ENCODE measurements at places on chromosomes 7 and 10.
A peak's percentile ranks its signal among the peaks of the same experiment; 100 is the strongest.

- no peak for DNase-seq
These were observed 1.9 kb upstream of the SUV39H2 start for GRCh38 chr10:14876764-14877163.

- DNase-seq: no peak
These were observed 177.9 kb upstream of the STEAP4 start for GRCh38 chr7:88484551-88484950.

GRCh38 chr10:58253184-58253583, 14.5 kb downstream of the IPMK start:
- DNase-seq: no peak

GRCh38 chr7:99485094-99485493, 12.4 kb downstream of the ZNF789 start:
- no peak for DNase-seq

- DNase-seq: no peak
These were observed 586.6 kb downstream of the GALNT17 start for GRCh38 chr7:71718563-71718962.

GRCh38 chr7:95101422-95101821, 194.0 kb downstream of the PPP1R9A start:
- no peak for DNase-seq

GRCh38 chr10:58585435-58585834, 72.8 kb downstream of the BICC1 start:
- DNase-seq: no peak

GRCh38 chr10:132107949-132108877, 42.5 kb downstream of the JAKMIP3 start:
- no peak for DNase-seq

DNA sequence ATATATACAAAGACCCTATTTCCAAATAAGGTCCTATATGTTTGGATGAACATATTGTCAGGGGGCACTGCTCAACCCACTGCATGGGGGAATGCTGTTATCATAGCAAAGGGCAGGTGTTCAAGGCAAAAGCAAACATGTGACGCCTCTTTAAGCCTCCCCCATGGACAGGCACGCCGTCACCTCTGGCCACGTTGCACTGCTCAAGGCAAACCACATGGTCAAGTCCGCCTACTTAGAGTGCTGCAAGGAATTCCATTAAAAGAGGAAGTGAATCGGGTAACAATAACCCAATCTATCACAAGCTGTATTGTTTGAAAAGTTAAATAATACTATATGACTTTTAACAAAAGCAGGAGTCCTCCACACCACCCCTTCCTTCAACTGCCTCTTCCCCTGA, 8.8 kb upstream of the CALD1 start:
- no peak for DNase-seq

DNA sequence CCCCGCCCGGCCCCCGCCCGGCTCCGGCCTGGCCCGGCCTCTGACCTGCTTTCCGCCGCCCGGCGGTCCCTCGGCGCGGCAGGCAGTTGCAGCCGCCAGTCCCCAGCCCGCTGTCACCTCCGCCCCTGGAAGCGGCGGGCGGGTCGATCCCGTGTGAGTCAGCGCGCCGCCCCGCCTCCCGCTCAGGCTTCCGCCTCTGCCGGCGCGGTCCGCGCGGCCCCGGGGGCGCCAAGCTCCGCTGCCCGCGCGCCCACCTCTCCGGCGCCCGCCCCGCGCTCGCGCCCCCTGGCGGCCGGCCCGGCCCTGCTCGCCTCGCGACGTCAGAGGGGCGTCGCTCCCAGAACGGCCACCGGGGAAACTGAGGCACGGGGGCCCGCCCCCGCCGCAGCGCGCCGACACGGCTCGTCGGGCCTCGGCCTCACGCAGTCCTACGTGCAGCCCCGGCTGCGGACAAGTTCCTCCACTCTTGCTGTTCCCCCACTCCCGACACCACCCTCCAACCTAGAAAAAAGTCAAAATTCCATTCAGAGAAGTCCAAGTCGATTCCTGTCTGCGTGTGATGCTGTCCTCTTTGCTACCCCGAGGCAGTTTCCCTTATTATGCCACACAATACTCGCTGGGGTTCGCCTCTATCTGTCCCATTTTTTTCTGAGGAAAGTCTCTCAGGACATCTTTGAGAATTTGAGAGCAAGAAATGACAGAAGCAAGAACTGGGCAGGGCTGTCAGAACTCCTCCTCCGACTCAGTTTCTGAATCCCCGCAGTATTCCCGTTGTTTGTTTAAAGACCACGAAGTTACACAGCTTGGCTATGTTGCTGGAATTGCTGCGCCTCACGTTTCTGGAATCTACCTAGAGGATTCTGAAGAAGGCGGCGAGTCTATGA, at the start of gene DNMBP:
Gene DNMBP, minus strand, starts transcription at position 155 of the 884 bp plus-strand sequence. CDS start 37,823 bp downstream, outside the sequence.
- DNase-seq: peak; percentile 64

DNA sequence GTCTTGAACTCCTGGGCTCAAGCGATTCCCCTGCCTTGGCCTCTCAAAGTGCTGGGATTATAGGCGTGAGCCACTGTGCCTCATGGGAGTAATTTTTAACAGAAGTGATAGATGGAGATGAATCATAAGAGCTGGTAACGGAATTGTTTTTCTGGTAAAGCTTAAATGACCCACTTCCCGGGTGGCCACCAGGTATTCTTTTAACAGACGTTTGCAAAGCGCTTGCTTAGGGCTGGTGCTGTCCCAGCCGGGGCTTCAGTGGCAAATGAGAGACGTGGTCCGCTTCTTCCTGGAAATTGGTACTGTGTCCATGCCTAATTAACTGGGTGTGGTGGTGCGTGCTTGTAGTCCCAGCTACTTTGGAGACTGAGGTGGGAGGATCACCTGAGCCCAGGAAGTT, 23.5 kb downstream of the CAMK1D start:
- no peak for DNase-seq

DNA sequence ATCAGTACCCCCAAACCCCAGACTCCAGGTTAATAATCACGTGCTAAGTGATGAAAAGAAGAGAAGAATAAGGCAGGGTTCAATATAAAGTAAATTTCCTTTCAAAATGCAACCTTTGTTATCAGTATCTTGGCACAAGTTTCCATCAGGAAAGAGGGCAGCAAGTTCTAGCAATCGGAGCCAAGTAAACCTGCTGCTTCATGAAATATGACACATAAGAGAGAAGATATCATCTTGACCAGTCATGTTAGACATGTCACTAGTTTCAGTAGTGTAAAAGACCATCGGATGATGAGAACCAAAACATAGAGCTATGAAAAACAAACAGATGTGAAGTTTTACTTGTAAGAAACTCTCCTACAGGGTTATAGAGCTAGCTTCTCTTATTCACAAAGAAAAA, 44.0 kb downstream of the AASS start:
- no peak for DNase-seq

DNA sequence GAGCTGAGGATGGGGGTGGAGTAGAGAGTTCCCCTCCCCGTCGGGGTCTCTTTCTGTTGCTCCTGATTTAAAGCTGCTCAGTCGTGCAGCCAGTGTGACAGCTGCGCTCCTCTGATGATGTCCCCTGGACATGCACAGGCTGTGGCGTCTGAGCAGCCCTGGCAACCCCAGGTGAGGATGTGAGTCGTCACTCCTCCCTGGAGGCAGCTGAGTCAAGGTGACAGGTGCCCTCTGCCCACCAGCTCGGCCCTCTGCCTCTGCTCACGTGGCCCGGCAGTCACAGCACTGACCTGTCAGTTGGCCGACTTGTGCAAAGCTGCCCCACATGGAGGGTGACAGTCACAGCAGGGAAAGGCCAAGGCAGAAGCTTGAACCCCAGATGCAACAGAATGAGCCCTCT, 33.9 kb downstream of the ANXA8 start:
- no peak for DNase-seq

DNA sequence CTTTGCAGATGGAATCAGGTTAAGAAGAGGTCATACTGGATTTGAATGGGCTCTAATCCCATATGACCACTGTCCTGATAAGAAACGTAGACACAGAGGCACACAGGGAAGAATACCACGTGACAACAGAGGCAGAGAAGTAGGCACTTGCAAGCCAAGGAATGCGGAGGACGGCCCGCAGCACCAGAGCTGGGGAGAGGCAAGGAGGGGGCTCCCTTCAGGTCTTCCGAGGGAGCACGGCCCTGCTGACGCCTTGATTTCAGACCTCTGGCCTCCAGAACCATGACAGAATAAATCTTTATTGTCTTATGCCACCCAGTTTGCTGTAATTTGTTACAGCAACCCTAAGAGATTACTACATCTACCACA, 44.7 kb upstream of the TMEM213 start:
- no peak for DNase-seq

- no peak for DNase-seq
These were observed 263.7 kb downstream of the ZMYND11 start for GRCh38 chr10:398954-399353.

GRCh38 chr7:101410743-101411507, 48.2 kb downstream of the COL26A1 start:
- DNase-seq: peak; percentile 3

DNA sequence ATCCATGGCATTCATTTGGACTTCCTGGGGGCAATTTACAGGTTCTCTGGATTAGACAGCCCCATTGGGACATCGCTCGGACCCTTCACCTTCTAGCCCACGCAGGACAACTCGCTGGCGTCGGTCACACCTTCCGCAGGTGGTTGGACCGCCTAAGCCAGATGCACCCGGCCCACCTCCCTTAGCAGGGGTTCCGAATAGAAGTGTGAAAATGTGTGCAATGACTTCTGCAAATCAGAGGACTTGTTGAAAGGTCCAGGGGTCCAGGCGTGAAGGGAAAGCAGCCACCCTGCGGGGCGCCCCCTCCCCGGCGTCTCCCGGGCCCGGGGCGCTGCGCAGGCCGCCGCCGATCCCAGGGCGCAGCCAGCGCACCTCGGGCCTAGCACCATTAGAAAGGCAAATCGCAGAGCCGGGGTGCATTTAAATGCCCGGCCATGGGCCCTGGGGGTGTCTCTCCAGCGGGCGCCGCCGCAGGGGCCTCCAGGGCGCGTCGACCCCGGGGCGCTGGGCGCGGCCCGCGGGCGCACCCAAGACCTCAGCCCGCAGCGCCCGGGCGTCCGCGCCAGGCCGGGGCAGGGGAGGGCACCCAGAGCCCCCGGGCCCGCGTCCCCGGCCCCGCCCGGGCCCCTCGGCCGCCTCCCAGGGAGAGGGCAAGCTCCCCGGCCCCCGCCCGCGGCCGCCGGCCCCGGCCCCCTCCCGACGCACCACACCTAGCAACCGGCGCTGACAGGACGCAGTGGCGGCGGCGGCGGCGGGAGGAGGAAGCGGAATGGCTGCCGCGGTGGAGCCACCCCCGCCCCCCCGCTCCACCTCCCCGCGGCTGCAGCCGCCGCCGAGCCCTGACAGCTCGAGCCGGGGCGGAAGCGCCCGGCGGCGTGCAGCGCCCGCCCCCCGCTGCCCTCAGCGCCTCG, 1.2 kb downstream of the JAZF1 start:
- DNase-seq: peak; percentile 61

DNA sequence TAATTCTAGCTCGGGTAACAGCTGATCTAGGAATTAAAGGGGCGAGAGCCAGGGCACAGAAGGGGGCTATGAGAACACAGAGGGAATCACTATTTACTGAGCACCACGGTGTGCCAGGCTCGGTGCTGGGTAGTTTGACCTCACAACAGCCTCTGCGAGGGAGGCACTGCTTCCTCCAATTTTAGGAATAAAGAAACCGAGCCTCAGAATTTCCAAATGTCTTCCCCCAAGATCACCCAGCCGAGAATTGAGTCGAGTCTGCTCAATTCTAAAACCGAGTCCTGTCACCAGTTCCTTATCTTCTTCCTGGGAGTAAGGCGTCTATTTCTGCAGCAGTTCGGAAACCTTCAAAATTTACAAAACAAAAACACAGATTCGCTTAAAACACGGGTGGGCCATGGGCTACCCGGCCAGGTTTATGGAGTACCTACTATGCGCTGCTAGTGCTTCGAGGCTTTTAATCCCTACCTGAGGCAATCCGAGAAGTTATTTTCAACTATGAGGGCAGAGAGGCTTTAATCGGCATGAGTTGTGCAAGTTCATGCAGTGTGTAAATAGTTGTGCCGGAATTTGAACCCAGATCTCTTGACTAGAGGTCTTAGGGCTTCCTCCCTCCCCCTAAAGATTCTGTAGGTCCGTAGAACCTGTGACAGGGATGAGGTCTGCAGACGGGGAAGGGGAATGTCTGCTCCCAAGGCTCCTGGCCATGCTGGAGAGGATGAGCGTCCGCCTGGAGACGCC, 872 bp upstream of the HMX2 start:
- no peak for DNase-seq

- DNase-seq: no peak
These were observed 820 bp downstream of the BBS9 start for GRCh38 chr7:33130184-33130583.

GRCh38 chr10:44333511-44333910, 51.4 kb downstream of the CXCL12 start:
- no peak for DNase-seq

GRCh38 chr10:6416892-6417512, 163.1 kb downstream of the PRKCQ start:
- no peak for DNase-seq

GRCh38 chr10:86188326-86188725, 178.3 kb downstream of the GRID1 start:
- no peak for DNase-seq

Measured in T follicular helper cell (primary cell).